Lower lobe of right lung (tissue), 2 donors: ENCODE measurements at places on chromosomes 12 and 14. TPM values are rescaled to one million over a fixed set of nuclear protein-coding genes. Genes with fewer than 3 reads are reported as not detected.
A peak's percentile ranks its signal among the peaks of the same experiment; 100 is the strongest.

DNA sequence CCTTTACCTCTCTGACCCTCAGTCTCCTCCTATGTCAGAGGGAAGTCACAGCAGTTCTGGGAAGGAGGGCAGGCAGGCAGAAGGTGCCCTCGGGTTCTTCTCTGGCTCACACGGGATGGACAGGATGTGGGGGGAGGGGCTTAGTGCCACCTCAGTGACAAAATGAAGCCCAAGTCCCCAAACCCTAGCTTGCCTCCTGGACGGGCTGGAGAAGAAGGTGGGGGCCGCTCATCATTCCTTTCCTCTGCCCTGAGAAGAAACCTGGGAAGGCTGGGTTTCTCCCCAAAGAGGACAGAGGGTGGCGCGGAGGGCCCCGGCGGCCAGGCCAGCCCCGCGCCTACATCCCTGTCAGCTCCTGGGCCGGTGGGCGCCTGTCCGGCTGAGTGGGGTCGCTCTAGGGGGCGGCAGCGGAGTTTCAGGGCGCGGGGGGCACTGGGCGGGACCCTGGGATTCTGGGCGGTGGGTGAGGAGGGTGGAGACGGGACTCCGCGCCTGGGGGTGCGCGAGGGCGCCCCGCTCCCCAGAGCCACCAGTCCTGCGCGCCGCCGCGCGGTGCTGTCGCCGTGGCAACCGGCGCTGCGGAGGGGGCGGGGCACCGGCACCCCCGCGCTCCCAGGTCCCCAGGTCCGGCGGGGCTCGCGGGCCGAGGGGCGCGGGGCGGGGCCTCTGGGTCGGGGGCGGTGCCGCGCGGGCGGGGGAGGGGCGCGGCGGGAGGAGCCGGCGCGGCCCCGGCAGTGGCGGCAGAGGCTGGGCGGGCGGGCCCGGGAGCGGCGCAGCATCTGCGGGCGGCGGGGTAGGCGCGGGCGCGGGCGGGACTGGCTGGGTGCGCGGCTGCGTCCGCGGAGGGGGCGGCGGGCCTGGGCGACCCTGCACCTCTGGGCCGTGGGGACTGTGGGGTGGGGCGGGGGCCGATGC is at the start of gene TMEM121:
Gene TMEM121, plus strand, starts transcription at position 723 of the 915 bp plus-strand sequence. CDS start 2,252 bp downstream, outside the sequence.
- H3K27me3 ChIP-seq, result peaks cover 39% of the 10 kb centered on the region
- peak within 1 kb of the TSS; percentile 75 for H3K4me3 ChIP-seq
- H3K27ac ChIP-seq, result no peak within 1 kb of the TSS

Gene CFAP54
- 7.9 TPM for total RNA-seq

- H3K27ac ChIP-seq, result peak overlapping the region; percentile 72
- H3K27me3 ChIP-seq, result no peaks in the 10 kb centered on the region
- H3K36me3 ChIP-seq, result no peaks in the 10 kb centered on the region
- no peak for DNase-seq
- no peak overlapping the region for H3K4me3 ChIP-seq
- peaks cover 73% of the 10 kb centered on the region for H3K4me1 ChIP-seq
These were observed 242.5 kb downstream of the ZFP36L1 start for GRCh38 chr14:68550338-68550715.

DNA sequence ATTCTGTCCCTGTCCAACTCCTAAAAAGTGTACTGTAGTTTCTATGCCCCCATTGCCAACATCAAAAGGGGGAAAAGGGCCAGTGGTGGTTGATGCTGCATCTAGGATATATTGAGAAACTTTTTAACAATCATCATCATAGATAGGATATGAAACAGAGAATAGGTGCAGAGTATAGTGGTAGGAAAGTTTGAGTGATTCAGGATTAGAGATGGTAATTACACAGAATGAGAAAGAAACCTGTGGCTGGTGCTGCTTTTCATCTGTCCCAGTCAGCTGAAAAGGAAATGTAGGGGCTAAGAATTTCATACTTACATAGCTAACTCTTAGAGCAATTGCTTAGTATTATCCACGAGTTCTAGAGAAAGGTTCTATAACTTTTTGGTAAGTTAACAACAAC is 67.6 kb downstream of the GTF2A1 start:
- no peaks in the 10 kb centered on the region for H3K36me3 ChIP-seq
- H3K27me3 ChIP-seq, result no peaks in the 10 kb centered on the region
- no peaks in the 10 kb centered on the region for H3K4me1 ChIP-seq

GRCh38 chr12:98699586-98699985 is 54.5 kb downstream of the APAF1 start:
- no peak for DNase-seq
- H3K27ac ChIP-seq, result no peak overlapping the region
- H3K4me1 ChIP-seq, result peaks cover 19% of the 10 kb centered on the region
- H3K4me3 ChIP-seq, result no peak overlapping the region
- H3K27me3 ChIP-seq, result no peaks in the 10 kb centered on the region
- peaks cover 51% of the 10 kb centered on the region for H3K36me3 ChIP-seq

GRCh38 chr12:90299121-90299520 is 590.5 kb upstream of the ATP2B1 start:
- no peak overlapping the region for H3K27ac ChIP-seq
- no peaks in the 10 kb centered on the region for H3K36me3 ChIP-seq
- DNase-seq, result no peak
- H3K4me1 ChIP-seq, result no peaks in the 10 kb centered on the region
- H3K4me3 ChIP-seq, result no peak overlapping the region
- no peaks in the 10 kb centered on the region for H3K27me3 ChIP-seq

- H3K36me3 ChIP-seq, result no peaks in the 10 kb centered on the region
- H3K27me3 ChIP-seq, result no peaks in the 10 kb centered on the region
- H3K4me3 ChIP-seq, result no peak overlapping the region
- peaks cover 8% of the 10 kb centered on the region for H3K4me1 ChIP-seq
- DNase-seq, result no peak
- no peak overlapping the region for H3K27ac ChIP-seq
These were observed 67.9 kb downstream of the FAR2 start for GRCh38 chr12:29216797-29217575.

DNA sequence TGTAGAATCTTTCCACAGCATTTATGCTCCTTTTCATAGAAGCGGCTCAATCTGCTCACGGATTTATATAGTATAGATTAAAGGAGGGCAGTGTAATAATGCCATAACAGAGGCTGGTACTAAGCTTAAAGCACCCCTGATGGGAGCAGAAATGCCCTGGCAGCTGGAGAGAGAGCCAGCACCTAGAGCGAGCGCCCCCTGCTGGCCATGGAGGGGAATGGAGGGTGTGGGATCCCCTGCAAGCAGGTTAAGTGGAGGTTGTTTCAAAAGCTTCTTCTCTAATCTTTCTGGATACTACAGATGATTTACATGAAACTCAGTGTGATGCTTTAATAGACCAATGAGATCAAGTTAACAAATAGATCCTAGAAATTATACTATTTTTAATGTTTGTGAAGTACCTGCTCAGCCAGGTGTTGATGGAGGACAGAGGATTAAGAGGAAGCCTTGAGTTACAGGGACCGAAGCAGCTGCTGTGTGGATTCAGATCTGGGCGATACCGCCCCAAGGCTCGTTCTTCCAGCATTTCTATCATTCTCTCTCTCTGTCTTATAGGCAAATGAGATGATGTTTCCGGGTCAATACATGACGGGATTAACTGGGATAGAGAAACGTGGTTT is 1519.3 kb upstream of the TMEM132C start:
- H3K36me3 ChIP-seq, result no peaks in the 10 kb centered on the region
- H3K4me3 ChIP-seq, result no peak overlapping the region
- peak; percentile 63 for DNase-seq
- no peaks in the 10 kb centered on the region for H3K4me1 ChIP-seq
- no peak overlapping the region for H3K27ac ChIP-seq
- H3K27me3 ChIP-seq, result no peaks in the 10 kb centered on the region

DNA sequence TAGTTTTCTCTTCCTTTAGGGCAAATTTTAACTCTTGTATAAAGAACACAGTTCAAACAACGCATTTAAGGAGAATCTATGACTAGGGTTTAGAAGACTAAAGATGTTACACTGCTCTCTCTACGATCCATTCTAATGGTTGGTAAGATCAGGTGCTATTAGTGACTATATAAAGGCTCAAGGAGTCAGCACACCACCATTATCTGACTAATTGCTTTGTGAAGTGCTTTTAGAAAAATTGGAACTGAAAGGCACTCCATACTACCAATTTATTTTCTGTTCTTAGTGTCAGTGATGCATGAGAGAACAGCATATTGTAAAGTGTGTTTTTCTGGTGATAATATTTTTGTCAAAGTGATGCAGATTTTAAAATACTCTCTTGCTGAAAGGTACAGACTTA is 136.8 kb downstream of the SYT1 start:
- no peak for DNase-seq
- H3K27ac ChIP-seq, result no peak overlapping the region
- no peaks in the 10 kb centered on the region for H3K27me3 ChIP-seq
- H3K4me1 ChIP-seq, result no peaks in the 10 kb centered on the region

Gene KSR2
- total RNA-seq, result 1.0 TPM

Gene PTPRQ
- 7.8 TPM for total RNA-seq

Gene RIMBP2
- 0.27 TPM for total RNA-seq

GRCh38 chr12:121810833-121811433 is 7.1 kb downstream of the SETD1B start:
- peaks cover 63% of the 10 kb centered on the region for H3K36me3 ChIP-seq
- H3K4me3 ChIP-seq, result peak overlapping the region; percentile 74
- no peaks in the 10 kb centered on the region for H3K27me3 ChIP-seq
- H3K27ac ChIP-seq, result peak overlapping the region; percentile 65
- no peak for DNase-seq

- no peaks in the 10 kb centered on the region for H3K36me3 ChIP-seq
- H3K27me3 ChIP-seq, result no peaks in the 10 kb centered on the region
- peaks cover 51% of the 10 kb centered on the region for H3K4me1 ChIP-seq
- H3K4me3 ChIP-seq, result no peak overlapping the region
- no peak for DNase-seq
These were observed 11.1 kb upstream of the LGALS3 start for GRCh38 chr14:55117803-55118441.

DNA sequence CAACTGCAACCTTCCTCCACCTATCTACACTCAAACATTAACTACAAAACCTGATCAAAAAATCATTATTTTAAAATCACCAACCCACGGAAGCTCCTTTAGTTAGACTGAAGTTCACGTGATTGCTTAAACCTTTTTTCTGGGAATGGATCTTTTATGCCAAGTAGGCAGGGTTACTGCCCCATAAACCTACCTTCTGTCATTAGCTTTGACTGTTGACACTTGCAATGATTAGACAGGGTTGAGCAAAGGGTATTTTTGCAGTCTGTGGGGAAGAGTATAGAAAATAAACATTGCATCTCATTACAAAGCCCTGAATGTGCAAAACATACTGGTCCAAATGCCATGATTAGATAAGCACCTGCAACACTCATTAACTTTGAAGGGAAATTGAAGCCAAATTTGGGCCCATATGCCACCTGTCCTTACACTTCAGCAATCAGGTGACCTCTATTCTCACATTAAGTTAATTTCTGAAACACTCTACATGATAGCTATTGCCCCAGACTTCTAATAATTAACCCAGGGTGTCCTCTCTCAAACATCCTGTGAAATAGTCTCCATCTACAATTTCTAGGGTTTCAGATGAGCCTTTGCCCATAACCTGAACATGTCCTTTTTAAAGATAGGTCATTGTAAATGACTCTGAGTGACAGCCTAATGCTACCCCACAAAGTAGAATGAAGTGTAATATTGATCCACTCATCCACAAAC is 156.0 kb upstream of the PLEKHG7 start:
- DNase-seq, result no peak
- no peaks in the 10 kb centered on the region for H3K36me3 ChIP-seq
- no peaks in the 10 kb centered on the region for H3K27me3 ChIP-seq
- no peak overlapping the region for H3K4me3 ChIP-seq
- H3K4me1 ChIP-seq, result peaks cover 17% of the 10 kb centered on the region

Gene DTX1
- total RNA-seq, result 6.8 TPM

Gene BRAP
- total RNA-seq, result 16.7 TPM

Gene FOXN4
- not detected for total RNA-seq

GRCh38 chr12:119198440-119198839 is 19.7 kb downstream of the HSPB8 start:
- H3K27ac ChIP-seq, result no peak overlapping the region
- peaks cover 6% of the 10 kb centered on the region for H3K4me1 ChIP-seq
- DNase-seq, result no peak
- H3K36me3 ChIP-seq, result peaks cover 18% of the 10 kb centered on the region
- H3K27me3 ChIP-seq, result no peaks in the 10 kb centered on the region
- H3K4me3 ChIP-seq, result no peak overlapping the region

DNA sequence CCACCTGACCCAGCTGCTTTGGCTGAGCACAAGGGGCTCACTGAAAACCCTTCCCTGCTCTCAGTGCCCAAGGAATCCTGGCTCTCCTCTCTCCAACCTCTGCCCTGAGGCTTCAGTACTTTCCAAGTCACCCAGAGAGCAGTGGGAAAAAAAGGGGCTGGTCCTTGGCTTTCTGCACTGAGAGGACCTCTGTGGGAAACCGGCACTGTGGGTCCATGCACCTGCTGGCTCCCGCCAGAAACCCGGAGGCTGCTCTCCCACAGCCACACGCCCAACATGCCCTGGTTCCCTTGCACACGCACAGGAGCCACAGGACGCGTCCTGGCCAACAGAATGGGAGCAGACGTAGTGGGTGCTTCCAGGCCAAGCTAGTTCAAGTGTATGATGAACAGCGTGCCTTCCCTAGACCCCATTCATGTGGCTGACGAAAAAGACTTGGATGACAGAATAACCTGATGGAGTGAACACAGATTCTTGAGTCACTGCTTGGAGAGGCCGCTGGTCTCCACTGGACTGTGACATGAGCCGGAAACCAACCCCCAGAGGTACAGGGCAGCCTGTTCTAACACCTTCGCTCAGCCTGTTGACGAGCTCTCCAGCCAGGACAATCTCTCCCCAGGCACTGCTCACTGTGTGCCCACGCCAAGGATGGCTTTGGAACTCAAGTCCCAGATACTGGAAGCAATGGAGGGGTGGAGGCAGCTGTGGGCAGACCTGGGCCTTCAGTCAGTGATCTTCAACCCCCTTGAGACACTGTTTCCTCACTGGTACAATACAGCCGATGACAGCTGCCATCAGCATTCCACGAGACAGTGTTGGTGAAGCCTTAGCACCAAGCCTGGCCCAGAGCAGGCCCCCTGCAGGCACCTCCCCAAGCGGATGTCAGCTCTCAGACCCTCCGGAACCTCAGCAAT is 87.7 kb downstream of the ITPK1 start:
- no peaks in the 10 kb centered on the region for H3K27me3 ChIP-seq
- no peak overlapping the region for H3K27ac ChIP-seq
- H3K4me1 ChIP-seq, result peaks cover 19% of the 10 kb centered on the region
- H3K36me3 ChIP-seq, result no peaks in the 10 kb centered on the region
